ENCODE measurements at places on chromosomes 13 and 19.
A peak's percentile ranks its signal among the peaks of the same experiment; 100 is the strongest.

- peak; percentile 70 for DNase-seq
These were observed 10.2 kb downstream of the DHRS12 start for GRCh38 chr13:51793570-51794271.

DNA sequence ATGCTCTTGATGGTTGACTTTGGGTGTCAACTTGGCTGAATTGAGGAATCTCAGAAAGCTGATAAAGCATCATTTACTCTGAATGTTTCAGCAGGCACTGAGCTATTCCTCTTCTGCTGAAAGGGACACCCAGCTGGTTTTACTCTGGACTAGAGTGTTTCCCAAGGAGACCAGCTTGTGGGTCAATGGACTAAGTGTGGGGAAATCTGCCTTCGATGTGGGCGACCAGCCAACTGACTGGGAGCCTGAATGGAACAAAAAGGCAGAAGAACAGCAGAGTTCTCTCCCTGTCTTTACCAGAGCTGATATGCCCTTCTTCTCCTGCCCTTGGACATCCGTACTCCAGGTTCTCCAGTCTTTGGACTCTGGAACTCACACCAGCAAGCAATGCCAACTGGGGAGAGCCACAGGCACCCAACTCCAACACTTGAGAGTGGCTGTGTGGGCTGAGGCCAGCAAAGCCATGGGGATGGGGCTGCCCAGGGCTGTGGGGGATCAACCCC, 32.2 kb downstream of the MRPL57 start:
- DNase-seq = no peak

- DNase-seq = no peak
These were observed 359.2 kb downstream of the IRS2 start for GRCh38 chr13:109427148-109427547.

GRCh38 chr13:91622778-91623550, 224.5 kb downstream of the GPC5 start:
- no peak for DNase-seq

- DNase-seq = no peak
These were observed 5.2 kb upstream of the BCAM start for GRCh38 chr19:44803442-44804428.

DNA sequence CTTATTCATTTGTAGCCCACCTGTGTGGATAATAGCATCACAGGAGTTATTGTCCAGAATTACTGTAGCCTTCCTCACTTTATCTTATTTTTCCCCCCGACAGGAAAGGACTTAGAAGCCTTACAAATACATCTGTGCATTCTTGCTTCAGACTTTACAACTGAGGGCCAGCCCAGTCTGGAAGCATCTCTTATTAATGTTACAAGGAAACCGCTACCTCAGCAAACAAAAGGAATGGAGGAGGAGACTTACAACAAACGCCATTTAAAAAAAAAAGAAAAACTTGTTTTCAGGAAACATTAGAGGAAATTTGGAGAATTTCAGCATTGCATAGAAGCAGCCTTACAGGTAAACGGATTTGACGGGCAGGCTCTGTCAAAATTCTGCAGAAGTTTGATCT, 45.2 kb downstream of the GARRE1 start:
- DNase-seq = no peak

DNA sequence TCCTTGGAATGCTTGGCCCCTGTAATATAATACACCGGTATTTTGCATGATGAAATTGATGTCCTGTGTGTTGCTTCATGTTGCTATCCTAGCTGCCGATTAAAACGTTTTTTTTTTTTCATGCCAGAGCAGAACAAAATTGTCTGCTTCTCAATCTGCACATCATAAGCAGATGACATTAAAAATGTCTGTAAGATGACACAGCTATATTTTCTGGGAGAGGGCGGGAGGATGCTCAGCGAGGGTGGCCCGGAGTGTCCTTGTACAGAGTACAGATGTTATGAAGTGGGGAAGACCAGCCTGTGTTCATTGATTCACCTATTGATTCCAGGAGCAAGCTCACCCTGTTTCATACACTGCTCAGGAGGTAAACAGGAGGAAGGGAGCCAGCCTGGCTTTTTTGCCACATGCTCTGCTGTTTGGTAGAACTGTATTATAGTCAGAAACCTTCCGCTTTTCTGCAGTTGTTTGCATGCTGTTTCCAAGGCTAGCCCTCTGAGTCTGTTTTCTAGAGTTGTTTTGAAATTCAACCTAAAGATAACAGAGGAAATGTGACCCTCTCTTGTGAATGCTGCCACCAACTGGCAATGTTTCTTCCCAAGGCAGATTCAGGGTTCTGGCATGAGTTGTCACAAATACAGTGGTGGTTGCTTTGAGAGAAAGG, 4.7 kb upstream of the IRS2 start:
- DNase-seq = no peak

- no peak for DNase-seq
These were observed 60.5 kb upstream of the TPM4 start for GRCh38 chr19:16015805-16016173.

DNA sequence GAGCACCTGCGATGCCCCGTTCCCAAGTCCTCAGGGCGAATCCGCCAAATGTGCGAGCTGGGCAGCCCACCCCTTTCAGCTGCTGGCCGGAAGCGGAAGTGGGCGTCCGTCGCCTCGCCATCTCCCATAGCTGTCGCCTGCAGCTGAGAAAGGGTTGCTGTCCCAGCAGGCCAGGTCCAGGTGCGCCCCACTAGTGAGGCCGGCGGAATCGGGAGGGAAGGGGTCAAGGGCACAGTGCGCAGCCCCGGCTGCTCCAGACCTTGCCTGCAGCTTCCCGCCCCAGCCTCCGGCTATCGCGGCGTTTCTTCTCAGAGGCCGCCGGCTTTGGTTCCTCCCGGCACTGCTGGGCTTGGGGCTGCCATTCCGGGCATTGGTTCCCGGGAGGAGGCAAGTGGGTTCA, at the start of gene ZNF177:
Gene ZNF177 (plus strand): TSS at position 109 of the 400 bp plus-strand sequence. CDS start 15,299 bp downstream, outside the sequence.
- DNase-seq = no peak

DNA sequence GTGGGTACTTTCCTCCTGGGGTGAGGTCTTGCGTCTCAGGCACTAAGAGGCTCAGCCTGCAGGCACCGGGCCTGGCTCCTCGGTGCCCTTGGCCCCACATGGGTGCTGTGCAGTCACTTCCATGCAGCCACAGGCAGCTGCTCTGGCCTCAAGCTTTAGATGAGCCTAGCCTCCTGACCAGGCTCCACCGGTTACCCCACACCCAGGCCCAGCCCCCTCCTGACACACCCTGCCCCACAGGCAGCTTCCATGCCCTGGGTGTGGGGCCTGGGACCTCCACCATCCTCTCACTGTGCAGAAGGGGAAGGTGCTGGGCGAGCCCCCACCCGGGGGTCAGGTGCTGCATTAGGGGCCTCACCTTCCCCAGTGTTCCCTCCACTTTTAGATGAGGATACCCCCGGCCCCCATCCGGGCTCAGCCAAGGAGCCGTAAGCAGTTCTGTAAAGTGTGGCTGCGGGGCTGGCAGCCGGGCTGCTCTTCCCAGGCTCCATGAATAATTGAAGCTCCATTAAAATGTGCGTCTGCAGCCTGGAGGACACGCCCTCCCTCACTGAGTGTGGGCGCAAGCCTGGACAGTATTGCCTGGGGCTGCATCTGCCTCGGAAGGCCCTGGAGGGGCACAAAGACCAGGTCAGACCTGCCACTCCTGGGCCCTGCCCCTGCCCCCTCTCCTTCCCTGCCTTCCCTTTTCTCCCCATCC, 72.5 kb upstream of the KCTD15 start:
- DNase-seq = no peak

DNA sequence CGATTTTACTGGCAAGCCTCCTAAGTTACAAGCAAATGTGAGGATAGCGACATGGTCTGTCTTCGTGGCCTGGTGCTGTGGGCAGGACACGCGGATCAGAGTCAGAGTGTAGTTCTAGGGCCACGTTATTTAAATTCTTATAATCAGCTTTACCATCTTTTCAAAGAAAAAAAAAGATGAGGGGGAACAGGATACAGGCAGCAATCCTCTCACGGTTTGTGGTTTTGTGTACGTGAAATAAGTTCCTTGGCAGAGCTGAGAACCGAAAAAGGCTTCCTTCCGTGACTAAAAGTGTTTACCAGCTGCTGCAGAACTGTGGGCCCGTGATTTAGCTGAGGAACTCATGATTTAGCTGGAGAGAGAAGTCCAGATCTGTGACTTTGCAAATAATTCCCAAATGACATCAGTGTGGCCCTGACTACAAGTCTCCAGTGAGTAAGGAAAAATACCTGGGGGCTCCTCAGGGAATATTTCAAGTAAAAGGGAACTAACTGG, 27.2 kb downstream of the RCBTB2 start:
- DNase-seq = peak; percentile 41

DNA sequence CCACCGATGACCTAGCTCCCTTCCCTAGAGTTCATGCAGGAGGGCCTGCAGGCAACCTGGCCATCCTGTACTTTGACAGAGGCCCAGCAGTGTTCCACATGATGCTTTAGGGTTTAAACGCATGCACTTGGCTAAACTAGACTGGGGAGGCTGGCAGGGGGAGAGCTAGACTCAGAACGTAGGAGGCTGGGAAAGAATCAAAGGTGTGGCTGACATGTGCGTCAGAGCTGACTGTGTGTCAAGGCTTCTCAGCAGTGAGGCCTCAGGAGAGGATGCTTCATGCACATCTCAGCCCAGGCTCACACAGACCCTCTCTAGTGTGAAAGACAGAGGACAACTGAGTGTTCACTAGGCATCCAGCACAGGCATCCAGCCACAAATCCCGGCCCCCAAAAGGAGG, 28.7 kb downstream of the DNMT1 start:
- no peak for DNase-seq

DNA sequence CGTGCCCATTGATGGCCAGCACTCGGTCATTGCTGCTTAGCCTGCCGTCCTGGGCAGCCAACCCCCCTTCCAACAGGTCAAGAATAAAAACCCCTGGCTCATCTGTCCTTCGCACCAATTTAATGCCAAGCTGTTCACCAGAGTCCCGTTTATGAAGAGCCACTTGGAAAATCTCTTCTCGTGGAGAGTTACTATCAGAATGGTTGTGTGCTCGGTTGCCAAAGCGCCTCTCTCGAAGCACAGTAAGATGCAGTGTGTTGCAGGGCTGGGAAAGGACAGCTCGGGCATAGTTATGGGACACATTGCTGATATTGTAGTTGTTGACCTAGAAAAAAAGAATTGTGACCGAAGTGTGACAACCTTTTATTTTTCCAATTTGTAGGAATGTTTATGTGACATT, 57.9 kb downstream of the LNX2 start:
- no peak for DNase-seq

DNA sequence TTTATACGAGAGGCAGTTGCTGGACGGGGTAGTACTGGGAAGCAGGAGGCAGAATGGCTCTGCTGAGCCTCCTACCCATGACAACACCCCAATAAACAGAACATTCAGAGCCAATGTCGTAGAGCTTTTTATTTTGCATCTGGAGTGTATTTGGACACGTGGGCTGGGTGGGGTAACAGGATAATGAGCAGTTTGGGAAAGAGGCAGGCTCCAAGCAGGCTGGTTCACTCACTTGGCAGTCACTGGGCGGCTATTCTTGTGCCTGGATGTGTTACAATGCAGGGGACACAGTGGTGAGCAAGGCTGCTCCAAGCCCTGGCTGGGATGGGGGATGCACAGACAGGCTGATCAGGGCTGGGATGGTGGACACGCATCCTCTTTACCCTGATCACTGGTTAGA, 9.5 kb downstream of the ACTMAP start:
- DNase-seq = no peak

DNA sequence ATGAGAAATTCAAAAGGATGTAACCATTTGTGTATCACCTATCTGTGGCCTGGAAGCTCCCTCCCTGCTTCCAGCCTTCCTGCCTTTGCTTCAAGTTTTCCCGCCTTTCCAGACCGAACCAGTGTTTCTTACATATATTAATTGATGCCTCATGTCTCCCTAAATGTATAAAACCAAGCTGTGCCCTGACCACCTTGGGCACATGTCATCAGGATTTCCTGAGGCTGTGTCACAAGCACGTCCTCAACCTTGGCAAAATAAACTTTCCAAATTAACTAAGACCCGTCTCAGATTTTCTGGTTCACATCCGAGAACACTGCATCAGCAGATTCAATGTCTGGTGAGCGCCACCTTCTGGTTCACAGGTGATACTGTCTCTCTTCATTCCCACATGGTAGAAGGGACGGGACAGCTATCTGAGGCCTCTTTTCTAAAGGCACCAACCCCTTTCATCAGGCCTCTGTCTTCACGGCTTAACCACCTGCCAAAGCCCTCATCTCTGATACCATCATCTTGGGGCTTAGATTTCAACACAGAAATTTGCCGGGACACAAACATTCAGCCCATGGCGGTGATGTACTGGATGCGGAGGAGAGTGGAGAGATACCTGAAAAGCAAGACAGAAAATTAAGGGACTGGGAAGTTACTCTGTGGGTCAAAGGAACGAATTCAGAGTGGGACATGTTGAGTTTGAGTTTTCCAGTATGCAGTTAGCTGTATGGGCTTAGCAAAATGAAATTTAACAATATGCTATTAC, 58.7 kb upstream of the PABPC3 start:
- peak; percentile 29 for DNase-seq

GRCh38 chr13:99218545-99218944, 17.9 kb downstream of the UBAC2 start:
- DNase-seq = no peak

- DNase-seq = no peak
These were observed 13.9 kb downstream of the VSTM2B start for GRCh38 chr19:29539670-29540069.

GRCh38 chr13:108993346-108993745, 363.9 kb downstream of the MYO16 start:
- DNase-seq = no peak

- no peak for DNase-seq
These were observed 22.2 kb downstream of the CCDC169 start for GRCh38 chr13:36275190-36276002.
